NT2/D1 (cell line): ENCODE measurements at places on chromosomes 6 and 20.

- DNase-seq = no peak
These were observed 148.2 kb downstream of the BMP7 start for GRCh38 chr20:57118107-57118769.

- no peak for DNase-seq
These were observed 196.2 kb downstream of the BTBD9 start for GRCh38 chr6:38443352-38444144.

GRCh38 chr6:164206807-164207423 is 792.4 kb downstream of the QKI start:
- DNase-seq = no peak

- no peak for DNase-seq
These were observed 422.7 kb downstream of the NKAIN2 start for GRCh38 chr6:124226396-124226795.
